G401 (cell line): ENCODE measurements at places on chromosomes 6 and 20. TPM values are rescaled to one million over a fixed set of nuclear protein-coding genes. Genes with fewer than 3 reads are reported as not detected.

The CCDC170 gene
- total RNA-seq, result not detected in 2 replicates

The TAF8 gene
- total RNA-seq, result 27.5 and 28.2 TPM in 2 replicates

The TP53TG5 gene
- not detected in 2 replicates for total RNA-seq

The SLA2 gene
- 0.10 TPM in 1 of 2 replicates, not detected in the other for total RNA-seq

The E2F1 gene
- 44.1 and 44.2 TPM in 2 replicates for total RNA-seq

The SCRT2 gene
- not detected in 2 replicates for total RNA-seq

The DYNLT2 gene
- 0.37 and 1.6 TPM in 2 replicates for total RNA-seq

The TMC2 gene
- total RNA-seq, result not detected in 2 replicates

The PPP1R18 gene
- 53.7 and 54.3 TPM in 2 replicates for total RNA-seq

The CST3 gene
- total RNA-seq, result 26.7 and 56.5 TPM in 2 replicates

The CAGE1 gene
- total RNA-seq, result 0.47 TPM in 1 of 2 replicates, not detected in the other

The MRAP2 gene
- not detected in 2 replicates for total RNA-seq

The GPX5 gene
- not detected in 2 replicates for total RNA-seq

The PFDN4 gene
- 182 and 257 TPM in 2 replicates for total RNA-seq

The SRSF12 gene
- 4.6 and 8.2 TPM in 2 replicates for total RNA-seq

The DHX16 gene
- total RNA-seq, result 59.8 and 73.2 TPM in 2 replicates

The EDEM2 gene
- total RNA-seq, result 108 and 115 TPM in 2 replicates

The EFCAB8 gene
- total RNA-seq, result 0.03 TPM in 1 of 2 replicates, not detected in the other

The SLC17A4 gene
- total RNA-seq, result not detected in 2 replicates

The MYL9 gene
- 28.2 and 41.4 TPM in 2 replicates for total RNA-seq

The TOMM34 gene
- total RNA-seq, result 22.7 and 42.0 TPM in 2 replicates

The MUCL3 gene
- not detected in 2 replicates for total RNA-seq

The TTK gene
- 37.9 and 62.7 TPM in 2 replicates for total RNA-seq

The TRAPPC3L gene
- total RNA-seq, result not detected in 2 replicates

The NOTCH4 gene
- total RNA-seq, result 0.27 and 0.62 TPM in 2 replicates

The RGS19 gene
- 32.9 and 33.4 TPM in 2 replicates for total RNA-seq

The CDH22 gene
- not detected in 2 replicates for total RNA-seq

The DNAH8 gene
- not detected in 2 replicates for total RNA-seq

The RPN2 gene
- total RNA-seq, result 216 and 273 TPM in 2 replicates

The THBS2 gene
- total RNA-seq, result 0.14 and 0.18 TPM in 2 replicates

The ENPP3 gene
- not detected in 2 replicates for total RNA-seq

The C6orf52 gene
- total RNA-seq, result 0.49 and 2.9 TPM in 2 replicates

The CTAGE9 gene
- not detected in 2 replicates for total RNA-seq

The GSTA2 gene
- total RNA-seq, result not detected in 2 replicates

The TMEM200A gene
- not detected in 2 replicates for total RNA-seq

The PACRG gene
- total RNA-seq, result not detected in 2 replicates

The C20orf202 gene
- not detected in 2 replicates for total RNA-seq

The SEMG2 gene
- not detected in 2 replicates for total RNA-seq

The CTCFL gene
- 0.03 and 0.06 TPM in 2 replicates for total RNA-seq

The IPCEF1 gene
- total RNA-seq, result not detected in 2 replicates

The MYCT1 gene
- total RNA-seq, result not detected in 2 replicates

The OR2J3 gene
- total RNA-seq, result not detected in 2 replicates

The VAPB gene
- 25.8 and 44.5 TPM in 2 replicates for total RNA-seq

The F13A1 gene
- not detected in 2 replicates for total RNA-seq

The SLC17A2 gene
- total RNA-seq, result not detected in 2 replicates

The CAPN11 gene
- total RNA-seq, result not detected in 2 replicates

The TNXB gene
- total RNA-seq, result under 0.01 TPM in 1 of 2 replicates, not detected in the other

The SLC32A1 gene
- not detected in 2 replicates for total RNA-seq

The MYMX gene
- total RNA-seq, result 0.43 and 8.3 TPM in 2 replicates
